Muscle of arm (tissue), 14 donors: ENCODE measurements at places on chromosomes 5 and 9.

- no peak for DNase-seq
Observed at GRCh38 chr5:171336521-171337209, 27.6 kb downstream of the TLX3 start.

DNA sequence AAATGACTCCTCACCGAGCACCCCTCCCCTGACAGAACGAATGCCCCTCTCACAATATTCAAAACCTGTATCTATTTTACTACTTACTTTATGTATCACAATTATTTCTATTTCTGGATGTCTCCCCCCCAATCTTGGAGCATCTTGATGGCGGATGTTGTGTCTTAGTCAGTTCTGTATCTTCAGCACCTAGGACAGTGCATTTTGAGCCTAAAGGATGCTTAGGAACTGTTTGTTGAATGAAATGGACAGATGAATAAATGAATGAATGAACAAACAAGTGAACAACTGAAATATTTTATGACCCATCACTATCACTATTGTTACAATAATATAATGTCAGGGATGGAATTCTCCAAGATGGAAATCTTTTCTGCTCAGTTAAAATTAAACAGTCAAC is 295.7 kb downstream of the DNAH5 start:
- no peak for DNase-seq

DNA sequence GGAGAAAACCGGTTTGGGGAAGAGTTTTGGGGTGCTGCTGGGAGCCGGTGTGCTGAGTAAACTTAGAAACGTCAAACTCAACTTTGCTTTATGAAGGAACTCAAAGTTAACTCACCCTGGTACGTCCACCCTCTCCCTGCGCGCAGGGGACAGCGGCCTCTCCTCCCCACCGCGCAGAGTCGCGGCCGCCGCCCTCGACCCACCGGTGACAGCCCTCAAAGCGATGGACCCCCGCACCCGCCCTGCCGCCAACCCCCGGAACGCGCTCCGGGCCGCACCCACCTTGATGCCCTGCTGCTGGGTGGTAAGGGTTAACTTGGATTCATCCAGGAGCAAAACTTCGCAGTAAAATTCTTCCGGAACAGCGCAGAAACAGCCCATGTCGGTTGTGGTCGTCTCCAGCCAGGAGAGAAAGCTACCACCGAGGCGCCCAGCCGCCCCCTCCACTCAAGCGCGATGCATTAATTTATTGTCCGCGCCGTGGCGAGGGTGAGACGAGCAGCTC is 366 bp downstream of the EPB41L4A start:
- DNase-seq = peak; percentile 12

DNA sequence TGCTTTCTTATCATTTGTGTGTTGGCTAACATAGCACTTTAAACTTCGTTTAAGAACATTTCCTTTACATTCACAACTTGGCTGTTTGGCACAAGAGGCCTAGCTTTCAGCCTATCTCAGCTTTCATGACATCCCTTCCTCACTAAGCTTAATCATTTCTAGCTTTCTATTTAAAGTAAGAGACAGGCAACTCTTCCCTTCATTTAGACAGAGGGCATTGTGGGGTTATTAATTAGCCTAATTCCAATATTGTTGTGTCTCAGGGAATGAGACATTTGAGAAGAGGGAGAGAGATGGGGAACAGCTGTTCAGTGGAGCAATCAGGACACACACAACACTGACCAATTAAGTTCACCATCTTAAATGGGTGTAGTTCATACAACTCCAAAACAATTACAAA is 51.0 kb upstream of the OR2K2 start:
- no peak for DNase-seq

DNA sequence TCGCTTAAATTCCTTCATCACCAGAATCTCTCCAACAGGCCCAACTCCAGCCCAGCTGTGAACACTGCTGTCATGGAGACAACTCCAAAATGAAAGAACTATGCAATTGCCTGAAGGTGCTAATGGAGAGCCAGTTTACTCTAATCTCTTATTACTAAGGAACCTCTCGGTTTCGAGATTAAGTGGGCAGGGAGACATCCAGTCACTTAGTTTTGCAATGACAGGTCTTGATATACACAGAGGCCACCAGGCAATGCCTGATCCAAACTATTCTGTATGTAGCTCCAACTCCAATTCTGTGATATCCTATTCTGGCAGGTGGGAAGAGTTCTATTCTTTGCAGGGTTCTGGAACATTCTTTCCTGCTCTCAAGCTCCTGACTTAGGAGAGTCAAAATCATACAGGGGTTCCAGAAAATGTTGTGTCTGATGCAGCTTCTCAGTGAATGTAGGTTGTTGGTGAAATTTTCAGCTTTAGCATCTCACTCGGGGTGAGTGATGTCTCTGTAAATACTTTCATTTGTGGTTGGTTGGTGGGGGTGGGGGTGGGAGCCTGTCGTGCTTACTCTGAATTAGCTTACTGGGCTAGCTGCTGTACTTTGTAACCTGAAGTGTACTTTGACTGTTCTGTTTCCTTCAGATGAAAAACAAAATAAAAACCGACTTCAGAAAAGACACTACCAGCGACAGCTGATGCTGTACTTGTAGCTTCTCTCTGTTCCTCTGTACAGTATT is 170.9 kb downstream of the PALM2AKAP2 start:
- DNase-seq = no peak

GRCh38 chr5:1542781-1543180 is 19.0 kb upstream of the LPCAT1 start:
- peak; percentile 18 for DNase-seq

- no peak for DNase-seq
Observed at GRCh38 chr5:68435611-68436010, 220.1 kb downstream of the PIK3R1 start.

- no peak for DNase-seq
Observed at GRCh38 chr5:172052450-172053236, 46.2 kb upstream of the FBXW11 start.

DNA sequence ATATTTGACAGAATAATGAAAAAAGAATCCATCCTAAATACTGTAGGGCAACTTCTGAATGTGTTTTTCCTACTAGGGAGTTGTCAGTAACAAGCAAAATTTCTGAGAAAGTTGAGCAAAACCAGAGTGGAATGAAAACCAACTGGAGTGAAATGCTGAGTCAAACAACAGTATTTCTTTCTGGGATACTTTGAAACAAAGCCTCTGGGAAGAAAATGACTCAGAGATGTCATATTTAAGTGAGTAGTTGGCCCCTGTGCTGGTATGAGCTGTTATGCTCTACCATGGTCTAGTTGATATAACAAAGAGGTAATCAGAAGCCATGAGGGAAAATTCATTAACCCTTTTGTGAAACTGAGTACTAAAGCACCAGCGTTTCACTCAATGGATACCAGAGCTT is 372.1 kb upstream of the C9orf72 start:
- DNase-seq = no peak

GRCh38 chr5:143094087-143094521 is 309.4 kb downstream of the NR3C1 start:
- no peak for DNase-seq
